Lower leg skin (tissue), 4 donors: ENCODE measurements at places on chromosomes 12 and 14. TPM values are rescaled to one million over a fixed set of nuclear protein-coding genes. Genes with fewer than 3 reads are reported as not detected.

Gene PPFIA2
- total RNA-seq, result 0.84 TPM

Gene TRIM9
- total RNA-seq, result 3.0 TPM

Gene IRF9
- total RNA-seq, result 54.1 TPM

Gene RTN1
- 8.1 TPM for total RNA-seq

Gene FBXO21
- total RNA-seq, result 86.9 TPM

Gene PTPN6
- 31.8 TPM for total RNA-seq

Gene CLEC2B
- total RNA-seq, result 52.3 TPM

Gene SLC8A3
- total RNA-seq, result 1.1 TPM

Gene DDX54
- 106 TPM for total RNA-seq

Gene KRT85
- 101 TPM for total RNA-seq

Gene ATXN7L3B
- total RNA-seq, result 24.4 TPM

Gene ITGA5
- total RNA-seq, result 24.4 TPM

Gene SLIRP
- 87.1 TPM for total RNA-seq

Gene MUCL1
- 1,631 TPM for total RNA-seq

Gene PRH2
- total RNA-seq, result not detected

Gene MAP1LC3B2
- not detected for total RNA-seq

Gene PAH
- total RNA-seq, result not detected

Gene CPNE6
- not detected for total RNA-seq

Gene NPC2
- total RNA-seq, result 229 TPM
